ENCODE measurements at places on chromosomes 2 and 18.

DNA sequence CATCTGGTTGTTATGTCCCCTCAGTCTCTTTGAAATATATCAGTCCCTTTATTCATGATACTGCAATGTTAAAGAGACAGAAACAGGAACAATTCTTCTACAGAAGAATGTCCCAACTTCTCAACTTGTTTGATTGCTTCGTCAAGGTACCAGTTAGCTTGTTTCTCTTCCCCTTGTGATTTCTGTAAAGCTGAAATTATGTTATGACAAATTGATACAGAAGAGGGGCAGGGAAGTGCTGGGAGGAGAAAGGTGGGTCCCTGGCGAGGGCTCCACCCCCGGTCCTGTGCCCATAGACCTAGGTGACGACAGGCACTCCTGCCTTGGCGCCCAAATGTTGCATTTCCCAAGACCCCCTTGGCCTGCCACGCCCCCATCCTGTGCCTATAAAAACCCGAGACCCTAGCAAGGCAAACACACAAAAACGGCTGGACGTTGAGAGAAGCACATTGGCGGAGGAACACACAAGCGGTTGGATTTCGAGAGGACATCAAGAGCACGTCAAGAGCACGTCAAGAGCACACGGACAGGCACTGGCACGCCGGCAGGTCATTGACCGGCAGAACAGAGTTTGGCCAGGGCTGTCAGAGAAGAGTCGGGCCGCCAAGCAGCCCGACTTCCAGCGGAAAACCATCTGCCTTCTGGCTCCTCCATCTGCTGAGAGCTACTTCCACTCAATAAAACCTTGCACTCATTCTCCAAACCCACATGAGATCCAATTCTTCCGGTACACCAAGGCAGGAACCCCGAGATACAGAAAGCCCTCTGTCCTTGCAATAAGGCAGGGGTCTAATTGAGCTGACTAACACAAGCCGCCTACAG, 11.5 kb upstream of the RTN4 start:
- no peak for DNase-seq

- DNase-seq = peak; percentile 20
These were observed at the start of gene SOX11 for GRCh38 chr2:5691985-5692529. Gene SOX11 (plus strand): TSS chr2:5692384. CDS start chr2:5692722, 338 bp downstream.

DNA sequence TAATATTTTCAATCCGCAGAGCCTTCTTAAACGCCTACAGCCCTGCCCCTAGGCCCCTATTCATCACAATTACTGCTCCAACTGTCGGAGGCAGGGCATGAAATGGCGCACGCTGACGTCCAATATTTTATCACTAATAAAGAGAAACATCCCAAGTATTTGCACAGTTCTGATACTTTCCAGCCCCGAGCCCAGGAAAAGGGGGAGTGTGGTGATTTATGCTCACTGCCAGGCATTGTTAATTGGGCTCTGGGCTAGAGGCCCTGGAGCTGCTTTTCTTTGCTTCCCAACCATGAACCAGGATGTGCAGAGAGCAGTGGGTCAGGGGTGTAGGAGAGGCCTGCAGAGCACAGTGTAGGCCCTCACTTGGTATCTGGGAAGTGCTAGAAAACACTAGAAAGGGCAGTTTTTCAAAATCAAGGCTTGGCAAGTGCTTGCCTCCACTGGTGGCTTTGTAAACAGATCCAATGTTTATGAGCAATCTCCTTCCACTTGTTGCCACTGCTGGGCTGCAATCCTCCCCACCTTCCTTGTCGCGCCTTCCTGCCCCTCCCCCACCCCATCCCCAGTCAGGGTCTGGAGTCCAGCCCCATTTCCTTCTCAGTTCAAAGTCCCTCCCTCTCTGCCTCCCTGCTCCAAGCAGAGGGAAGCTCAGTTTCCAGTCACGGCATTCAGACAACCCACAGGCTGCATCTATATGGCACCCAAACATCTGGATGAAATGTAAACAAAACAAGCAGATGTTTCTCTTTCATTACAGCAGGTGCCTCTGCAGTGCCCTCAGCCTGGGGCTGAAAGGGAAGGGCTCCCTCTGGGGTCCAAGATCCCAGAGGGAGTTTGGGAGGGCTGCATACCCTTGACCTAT, 83.9 kb upstream of the PKDCC start:
- DNase-seq = no peak

- no peak for DNase-seq
These were observed 57.8 kb upstream of the CYP26B1 start for GRCh38 chr2:72205504-72205881.

DNA sequence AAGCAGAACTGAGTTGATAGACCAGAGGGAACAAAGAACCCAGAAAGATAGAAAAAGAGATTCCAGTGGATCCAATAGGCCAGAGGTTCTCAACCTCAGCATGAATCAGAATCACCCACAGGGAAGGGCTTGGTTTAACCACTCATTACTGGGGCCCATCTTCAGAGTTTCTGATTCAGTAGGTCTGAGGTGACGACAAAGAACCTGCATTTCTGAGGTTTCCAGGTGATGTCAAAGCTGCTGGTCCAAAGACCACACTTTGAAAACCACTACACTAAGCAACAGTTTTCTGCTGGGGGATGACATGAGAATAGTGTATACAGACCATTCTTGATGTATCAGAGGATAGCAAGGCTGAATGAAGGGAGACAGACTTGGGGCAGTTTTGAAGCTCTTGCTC, 296.9 kb upstream of the STON1 start:
- no peak for DNase-seq

DNA sequence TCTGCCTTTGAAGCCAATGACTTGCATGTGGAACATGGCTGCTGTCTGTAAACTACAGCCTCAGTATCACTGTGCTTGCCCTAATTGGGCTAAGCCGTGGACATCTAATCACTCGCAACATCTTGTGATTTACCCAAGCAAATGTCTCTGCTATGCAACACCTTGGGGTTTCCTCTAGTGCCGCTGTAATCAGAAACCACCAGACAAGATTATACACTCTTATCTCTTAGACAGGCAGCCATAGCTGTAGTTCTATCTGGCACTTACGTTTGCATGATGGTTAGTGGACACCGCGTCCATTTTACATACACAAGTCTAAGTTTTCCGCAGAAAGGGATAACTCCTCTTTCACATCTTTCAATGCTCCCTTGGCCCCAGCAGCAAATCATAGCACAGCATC, 204.3 kb upstream of the CCDC68 start:
- no peak for DNase-seq

DNA sequence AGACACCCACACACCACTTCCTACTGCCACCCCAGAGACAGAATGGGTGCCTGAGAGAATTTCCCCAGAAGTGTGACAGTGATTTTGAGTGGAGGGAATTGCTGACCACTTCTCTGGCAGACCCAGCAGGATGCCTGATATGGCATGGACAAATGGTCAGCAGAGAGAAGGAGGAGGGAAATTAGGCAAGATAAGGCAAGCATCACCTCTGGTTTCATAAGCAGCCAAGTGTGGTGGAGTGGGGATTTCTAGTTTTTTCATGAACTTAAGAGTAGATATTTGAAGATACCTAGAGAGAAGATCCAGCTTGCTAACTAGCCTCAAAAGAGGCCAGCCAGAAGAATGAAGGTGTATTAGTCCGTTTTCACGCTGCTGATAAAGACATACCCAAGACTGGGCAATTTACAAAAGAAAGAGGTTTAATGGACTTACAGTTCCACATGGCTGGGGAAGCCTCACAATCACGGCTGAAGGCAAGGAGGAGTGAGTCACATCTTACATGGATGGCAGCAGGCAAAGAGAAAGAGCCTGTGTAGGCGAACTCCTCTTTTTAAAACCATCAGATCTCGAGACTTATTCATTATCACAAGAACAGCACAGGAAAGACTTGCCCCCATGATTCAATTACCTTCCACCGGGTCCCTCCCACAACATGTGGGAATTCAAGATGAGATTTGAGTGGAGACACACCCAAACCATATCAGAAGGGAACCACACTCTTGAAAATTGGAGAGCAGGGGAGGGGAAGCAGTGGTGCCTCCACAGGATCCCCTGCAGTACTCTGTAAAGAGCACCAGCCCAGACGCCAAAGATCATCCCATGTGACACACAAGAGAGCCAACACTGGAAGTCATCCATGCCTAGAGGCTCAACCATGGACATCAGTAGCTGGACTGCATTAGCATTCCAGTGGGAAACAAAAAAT, 64.2 kb downstream of the RBM43 start:
- DNase-seq = no peak

All from NAMALWA (cell line).